Natural killer cell treated with Interleukin-12 subunit alpha and Interleukin-12 subunit beta and Interleukin-15 and Interleukin-18, amount 100 ng/mL, for 72 hours (primary cell): ENCODE measurements at places on chromosomes 2 and 18. TPM values are rescaled to one million over a fixed set of nuclear protein-coding genes. Genes with fewer than 3 reads are reported as not detected.
A peak's percentile ranks its signal among the peaks of the same experiment; 100 is the strongest.

GKN1 gene
- total RNA-seq: not detected

DNA sequence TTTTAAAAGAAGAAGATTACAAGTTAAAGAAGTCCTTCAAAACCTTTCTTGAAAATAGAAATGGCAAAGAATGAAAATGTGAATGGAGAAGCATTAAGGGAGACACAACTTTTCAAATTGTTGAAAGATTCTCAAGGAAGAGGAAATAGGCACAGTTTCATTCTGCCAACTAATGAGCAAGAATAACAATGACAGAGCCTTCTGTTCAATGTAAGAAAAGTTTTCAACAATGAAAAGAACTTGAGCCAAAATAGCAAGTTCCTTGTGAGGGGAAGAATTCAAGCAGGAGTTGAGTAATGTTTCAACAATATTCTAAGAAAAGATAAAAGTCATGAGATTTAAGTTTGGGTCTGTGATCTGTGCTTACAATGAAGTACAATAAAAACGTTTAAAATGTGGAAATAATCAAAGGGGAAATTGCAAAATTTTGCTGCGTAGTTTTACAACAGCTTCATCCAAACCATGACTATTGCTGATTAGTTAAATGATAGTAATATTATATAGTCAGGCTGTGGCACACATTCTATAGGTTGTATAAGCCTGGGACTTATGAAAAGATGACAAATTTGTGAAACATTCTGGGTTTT, 122.6 kb downstream of the METTL4 start:
- H3K27ac ChIP-seq: no peak overlapping the region
- no peak overlapping the region for H3K4me3 ChIP-seq
- peaks cover 6% of the 10 kb centered on the region for H3K4me1 ChIP-seq
- no peaks in the 10 kb centered on the region for H3K36me3 ChIP-seq
- DNase-seq: no peak

DNA sequence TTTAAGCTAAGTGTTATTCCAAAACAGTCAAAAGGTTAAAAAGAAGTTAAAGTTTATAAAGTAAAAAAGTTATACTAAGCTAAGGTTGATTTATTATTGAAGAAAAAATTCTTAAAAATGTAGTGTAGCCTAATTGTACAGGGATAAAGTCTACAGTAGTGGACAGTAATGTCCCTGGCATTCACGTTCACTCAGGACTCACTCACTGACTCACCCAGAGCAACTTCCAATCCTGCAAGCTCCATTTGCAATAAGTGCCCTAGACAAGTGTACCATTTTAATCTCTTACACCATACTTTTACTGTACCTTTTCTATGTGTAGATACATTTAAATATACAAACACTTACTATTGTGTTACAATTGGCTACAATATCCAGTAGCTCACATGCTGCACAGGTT, 86.1 kb downstream of the CACNB4 start:
- peaks cover 6% of the 10 kb centered on the region for H3K27me3 ChIP-seq
- H3K4me1 ChIP-seq: no peaks in the 10 kb centered on the region
- no peak overlapping the region for H3K27ac ChIP-seq

GRCh38 chr2:226799976-226800940, 638 bp upstream of the IRS1 start:
- no peaks in the 10 kb centered on the region for H3K36me3 ChIP-seq
- peaks cover 12% of the 10 kb centered on the region for H3K4me1 ChIP-seq
- peaks cover 35% of the 10 kb centered on the region for H3K27me3 ChIP-seq
- H3K27ac ChIP-seq: no peak overlapping the region
- no peak for DNase-seq

- H3K36me3 ChIP-seq: no peaks in the 10 kb centered on the region
- H3K4me1 ChIP-seq: peaks cover 49% of the 10 kb centered on the region
Observed at GRCh38 chr2:73822276-73822675, 6.5 kb upstream of the STAMBP start.

GRCh38 chr2:111052621-111053020, 68.1 kb upstream of the BCL2L11 start:
- no peak overlapping the region for H3K4me3 ChIP-seq
- H3K27ac ChIP-seq: no peak overlapping the region
- peaks cover 28% of the 10 kb centered on the region for H3K27me3 ChIP-seq
- no peak for DNase-seq

GRCh38 chr2:109330056-109330455, 201.1 kb downstream of the SH3RF3 start:
- H3K36me3 ChIP-seq: peaks cover 5% of the 10 kb centered on the region
- H3K4me1 ChIP-seq: peaks cover 9% of the 10 kb centered on the region
- peaks cover 19% of the 10 kb centered on the region for H3K27me3 ChIP-seq

DNA sequence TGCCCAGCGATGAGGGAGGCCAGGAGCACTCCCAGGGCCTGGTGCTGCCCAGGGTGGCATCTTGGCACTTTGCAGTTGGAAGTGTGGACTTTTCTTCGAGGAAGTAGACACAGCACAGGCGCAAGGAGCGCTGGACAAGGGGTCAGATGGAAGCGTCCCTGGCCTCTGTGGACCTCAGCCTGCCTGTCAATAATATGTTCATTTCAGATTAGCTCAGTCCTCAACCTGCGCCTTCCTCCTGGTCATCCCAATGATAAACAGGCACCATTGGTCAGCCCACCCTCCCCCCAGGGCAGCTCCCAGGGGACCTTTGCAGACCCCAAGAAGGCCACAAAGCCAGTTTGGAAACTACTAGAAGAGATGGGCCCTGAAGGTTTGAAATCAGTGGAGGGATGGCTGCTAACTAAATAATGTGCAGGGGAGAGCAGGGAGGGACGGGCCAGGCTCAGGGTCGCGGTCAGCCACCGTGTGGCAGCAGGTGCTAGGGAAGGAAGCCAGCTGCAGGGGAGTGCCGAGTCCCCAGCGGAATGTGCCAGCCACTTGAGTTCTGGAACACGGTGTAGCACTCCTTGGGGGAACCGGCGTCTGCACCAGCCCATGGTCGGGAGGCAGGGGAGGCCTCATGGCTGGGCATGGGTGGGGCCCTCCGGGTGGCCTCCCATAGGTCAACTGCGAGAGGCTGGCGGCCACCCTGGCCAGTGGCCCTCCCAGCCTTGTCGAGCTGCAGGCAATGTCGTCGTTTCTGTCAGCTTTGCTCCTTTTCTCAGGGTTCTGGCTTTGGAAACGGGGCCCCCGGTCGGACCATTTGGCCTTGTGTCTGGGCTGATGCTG, 59.9 kb downstream of the ADI1 start:
- H3K27ac ChIP-seq: no peak overlapping the region
- DNase-seq: no peak
- H3K27me3 ChIP-seq: no peaks in the 10 kb centered on the region
- H3K4me1 ChIP-seq: peaks cover 18% of the 10 kb centered on the region
- peaks cover 11% of the 10 kb centered on the region for H3K36me3 ChIP-seq

- DNase-seq: no peak
- H3K4me3 ChIP-seq: peak overlapping the region; percentile 52
- H3K27ac ChIP-seq: no peak overlapping the region
- H3K27me3 ChIP-seq: peaks cover 9% of the 10 kb centered on the region
Observed at GRCh38 chr2:104434318-104434792, 419.6 kb upstream of the POU3F3 start.

DNA sequence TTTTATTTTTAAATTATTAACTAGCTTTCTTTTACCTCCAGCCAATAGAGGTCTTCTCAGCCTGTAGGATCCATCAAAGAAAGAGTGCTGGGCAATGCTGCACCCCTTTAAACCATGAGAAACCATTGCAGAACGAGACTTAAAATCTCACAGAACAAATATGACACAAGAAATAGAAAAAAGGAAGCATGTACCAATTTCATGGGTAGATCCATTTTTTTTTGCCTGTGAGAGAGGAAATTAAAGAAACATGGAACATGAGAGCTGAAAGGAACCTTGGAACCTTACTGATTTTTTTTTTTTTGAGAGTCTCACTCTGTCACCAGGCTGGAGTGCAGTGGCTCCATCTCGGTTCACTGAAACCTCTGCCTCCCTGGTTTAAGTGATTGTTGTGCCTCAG, 14.0 kb downstream of the HRH4 start:
- peaks cover 15% of the 10 kb centered on the region for H3K27me3 ChIP-seq
- DNase-seq: no peak
- no peak overlapping the region for H3K27ac ChIP-seq
- no peak overlapping the region for H3K4me3 ChIP-seq
- H3K4me1 ChIP-seq: no peaks in the 10 kb centered on the region

CDH19 gene
- total RNA-seq: not detected

IL36G gene
- total RNA-seq: not detected
